Stimulated activated CD4-positive, alpha-beta T cell treated with anti-CD3 and anti-CD28 coated beads, Interleukin-1b, Interleukin-23, amount 100 ng/mL, for 1 hour (primary cell): ENCODE measurements at places on chromosomes 7 and 10.

DNA sequence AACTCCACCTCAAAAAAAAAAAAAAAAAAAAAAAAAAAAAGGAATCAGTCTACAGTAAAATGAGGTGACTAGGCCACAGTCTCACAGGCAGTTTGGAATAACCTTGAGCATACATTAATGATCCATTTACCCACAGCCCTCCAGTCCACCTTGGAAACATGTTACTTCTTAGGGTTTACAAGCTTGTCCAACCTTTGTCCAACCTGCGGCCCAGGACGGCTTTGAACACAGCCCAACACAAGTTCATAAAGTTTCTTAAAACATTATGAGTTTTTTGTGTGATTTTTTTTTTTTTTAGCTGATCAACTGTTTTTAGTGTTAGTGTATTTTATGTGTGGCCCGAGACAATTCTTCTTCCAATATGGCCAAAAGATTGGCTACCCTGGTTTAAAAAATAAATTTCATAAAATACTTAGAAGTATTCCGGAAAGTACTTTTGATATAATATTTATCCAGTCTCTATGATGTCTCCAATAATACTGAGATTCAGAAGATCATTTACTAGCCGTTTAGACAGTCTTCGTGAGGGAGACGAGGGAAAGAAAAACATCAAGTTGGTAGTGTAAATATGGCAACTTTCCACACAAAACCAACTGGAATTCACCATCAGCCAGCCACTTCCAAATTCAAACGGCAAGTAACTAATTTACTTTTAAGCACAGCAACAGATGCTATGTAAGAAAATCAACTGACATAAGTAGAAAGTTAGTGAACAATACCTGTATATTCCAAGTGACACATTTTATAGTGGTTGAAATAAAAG is 9.9 kb downstream of the BAZ1B start:
- no peak for DNase-seq

- no peak for DNase-seq
Observed at GRCh38 chr10:17472481-17473227, 18.3 kb upstream of the ST8SIA6 start.

DNA sequence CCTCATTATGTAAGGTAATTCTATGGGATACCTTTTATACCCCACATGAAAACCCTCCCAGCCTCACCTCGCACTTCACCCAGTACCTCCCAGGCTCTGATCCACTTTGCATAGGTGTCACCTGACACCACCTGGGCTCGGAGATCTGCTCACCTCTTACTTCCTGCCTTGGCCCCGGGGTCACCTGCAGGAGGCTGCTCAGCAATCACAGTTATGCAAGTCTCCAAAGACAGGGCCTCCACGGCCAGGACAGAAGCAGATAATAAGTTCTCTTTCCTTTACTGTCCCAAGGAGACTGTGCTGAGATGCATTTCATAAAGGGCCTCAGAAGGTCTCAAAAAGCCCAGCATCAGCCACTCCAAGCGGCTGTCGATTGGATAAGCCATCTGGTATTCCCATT is 112.4 kb upstream of the PPP2R2D start:
- no peak for DNase-seq

DNA sequence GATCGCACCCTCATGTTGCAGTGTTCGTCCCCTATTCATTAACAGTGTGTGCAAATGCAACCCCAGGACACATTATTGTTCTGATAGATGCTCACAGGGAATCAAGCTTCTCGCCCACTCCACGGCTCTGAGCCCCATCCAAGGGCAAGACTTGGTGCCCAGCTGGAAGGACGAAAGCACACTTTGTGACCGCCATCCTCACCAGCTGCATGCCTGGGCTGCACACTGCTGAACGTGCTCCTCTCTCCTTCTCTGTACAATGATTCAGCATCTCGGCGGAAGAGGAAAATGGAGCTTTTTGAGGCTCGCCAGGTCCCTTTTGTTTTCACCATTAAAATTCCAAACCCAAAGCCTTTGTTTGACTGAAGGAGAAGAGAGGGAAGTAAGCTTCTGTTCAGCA is 41.9 kb downstream of the MKI67 start:
- DNase-seq: no peak

DNA sequence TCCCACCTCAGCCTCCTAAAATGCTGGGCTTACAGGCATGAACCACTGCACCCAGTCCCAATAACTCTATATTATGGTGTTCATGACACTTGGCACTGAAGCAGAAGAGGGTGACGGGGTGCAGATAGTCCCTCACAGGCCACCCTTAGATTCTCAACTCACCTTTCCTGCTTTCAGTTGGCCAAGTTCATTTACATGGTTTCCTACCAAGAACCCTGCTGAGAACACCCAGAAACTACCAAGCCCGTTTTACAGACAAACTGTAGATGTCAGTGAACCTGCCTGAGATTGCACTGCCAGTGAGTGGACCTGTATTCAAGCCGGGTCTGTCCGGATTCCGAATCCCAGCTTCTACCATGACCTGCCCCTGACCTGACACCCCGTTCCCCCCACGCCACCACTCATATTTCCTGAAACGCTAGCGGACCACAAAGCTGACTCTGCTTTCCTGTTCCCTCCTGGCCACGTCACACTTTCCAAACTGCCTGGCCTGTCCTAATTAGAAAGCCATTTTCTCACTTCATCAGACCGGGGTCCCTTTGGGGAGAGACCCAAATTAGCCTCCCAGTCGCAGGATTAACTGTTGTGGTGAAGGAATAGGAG is 17.3 kb downstream of the GRID2IP start:
- DNase-seq: no peak
